ENCODE measurements at places on chromosomes 1 and 21.

GRCh38 chr1:238258510-238258909 is 367.8 kb upstream of the ZP4 start:
- no peak for DNase-seq

GRCh38 chr1:232635778-232636356 is 5.9 kb upstream of the SIPA1L2 start:
- DNase-seq = no peak

DNA sequence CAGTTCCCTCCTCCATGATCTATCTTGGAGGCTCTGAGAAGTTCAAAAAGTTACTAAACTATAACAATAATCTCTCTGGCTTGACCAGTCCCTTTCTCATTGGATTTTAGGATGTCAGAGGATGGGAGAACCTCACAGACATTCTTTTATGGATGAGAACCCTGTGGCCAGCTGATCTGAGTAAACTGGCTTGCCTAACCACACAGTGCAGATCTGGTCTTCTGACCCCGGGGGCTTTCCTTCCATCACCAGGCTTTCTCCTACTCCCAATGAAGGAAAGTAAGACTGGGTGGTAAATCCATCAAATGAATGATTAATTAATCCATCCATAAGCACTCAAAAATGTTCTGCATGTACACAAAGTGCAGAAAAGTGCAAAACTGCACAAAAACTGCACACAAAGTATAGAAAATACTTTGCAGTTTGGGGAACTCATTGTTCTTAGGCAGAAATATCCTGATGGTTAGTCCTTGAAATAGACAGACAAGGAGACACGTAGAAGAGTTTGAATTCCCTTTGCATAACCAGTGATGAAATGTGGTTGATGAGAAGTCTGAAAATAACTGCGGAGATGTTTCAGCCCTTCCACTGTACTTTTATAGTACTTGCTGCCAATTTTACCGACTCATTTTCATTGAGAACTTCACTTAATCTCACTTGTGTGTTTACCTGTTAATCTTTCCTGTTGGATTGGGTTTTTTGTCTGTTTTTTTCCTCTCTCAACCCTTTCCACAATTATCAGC is 2.5 kb upstream of the F3 start:
- DNase-seq = no peak

DNA sequence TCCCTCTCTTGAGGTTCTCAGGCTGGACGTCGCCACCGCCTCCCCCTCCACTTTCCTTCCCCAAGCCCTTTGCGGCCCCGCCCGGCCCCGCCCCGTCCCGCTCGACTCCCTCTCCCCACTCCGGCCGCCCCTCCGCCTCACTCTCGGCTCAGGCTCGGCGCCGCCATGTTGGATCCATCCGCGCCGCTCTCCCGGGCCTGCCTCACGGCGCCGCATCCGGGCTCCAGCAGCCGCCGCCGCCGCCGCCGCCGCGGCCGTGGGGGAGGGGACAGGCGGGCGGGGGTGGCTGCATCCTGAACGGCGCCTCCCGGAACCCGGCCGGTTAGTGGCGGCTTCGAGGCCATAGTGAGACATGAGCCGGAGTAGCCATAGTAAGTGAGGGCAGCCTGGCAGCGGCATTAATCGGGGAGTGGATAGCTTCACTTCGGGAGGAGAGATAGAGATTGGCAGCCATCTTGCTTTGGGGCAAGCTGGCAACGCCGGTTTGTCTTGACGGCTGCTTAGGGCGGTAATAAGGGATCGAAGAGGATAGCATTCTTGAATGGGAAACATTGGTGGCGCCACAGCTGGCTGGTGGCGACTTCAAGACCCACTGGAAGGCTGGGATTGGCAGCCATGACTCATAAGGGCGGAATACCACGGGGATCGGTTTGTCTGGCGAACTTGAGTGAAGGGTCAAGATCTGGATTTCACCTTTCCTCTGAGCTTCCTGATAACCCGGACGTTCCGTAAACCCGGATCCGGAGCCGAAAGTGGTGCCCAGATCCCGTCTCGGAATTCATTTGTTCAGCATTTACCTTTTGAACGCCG is at the start of gene DEDD:
Gene DEDD, minus strand, starts transcription at position 258 of the 810 bp plus-strand sequence. CDS start 8,205 bp downstream, outside the sequence.
- DNase-seq = peak; percentile 89

DNA sequence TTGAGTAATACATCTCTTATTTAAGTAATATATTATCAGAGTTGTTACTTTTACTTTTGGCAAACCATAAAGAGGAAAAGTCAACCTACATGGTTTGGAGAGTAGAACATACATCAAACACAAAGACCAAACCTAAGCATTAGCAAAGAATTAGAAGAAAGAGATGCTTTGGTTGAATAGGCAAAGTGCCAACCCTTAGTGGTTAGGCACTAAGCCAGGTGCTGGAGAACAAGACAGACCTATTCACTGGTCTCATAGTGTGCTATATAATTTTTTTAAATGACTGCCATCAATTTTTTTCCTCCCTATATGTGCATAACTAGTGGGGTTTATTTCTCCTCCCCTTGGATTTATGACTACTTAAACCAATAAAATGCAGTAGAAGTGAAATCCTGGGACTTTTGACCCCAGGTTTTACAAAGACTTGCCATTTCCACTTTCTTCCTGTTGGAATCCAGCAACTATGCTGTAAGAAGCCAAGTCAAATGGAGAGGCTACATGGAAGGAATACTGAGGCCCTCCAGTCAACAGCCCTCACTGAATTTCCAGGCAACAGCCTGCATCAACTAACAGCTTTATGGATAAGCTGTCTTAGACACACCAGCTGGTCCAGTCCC is 69.8 kb upstream of the HAO2 start:
- DNase-seq = no peak

DNA sequence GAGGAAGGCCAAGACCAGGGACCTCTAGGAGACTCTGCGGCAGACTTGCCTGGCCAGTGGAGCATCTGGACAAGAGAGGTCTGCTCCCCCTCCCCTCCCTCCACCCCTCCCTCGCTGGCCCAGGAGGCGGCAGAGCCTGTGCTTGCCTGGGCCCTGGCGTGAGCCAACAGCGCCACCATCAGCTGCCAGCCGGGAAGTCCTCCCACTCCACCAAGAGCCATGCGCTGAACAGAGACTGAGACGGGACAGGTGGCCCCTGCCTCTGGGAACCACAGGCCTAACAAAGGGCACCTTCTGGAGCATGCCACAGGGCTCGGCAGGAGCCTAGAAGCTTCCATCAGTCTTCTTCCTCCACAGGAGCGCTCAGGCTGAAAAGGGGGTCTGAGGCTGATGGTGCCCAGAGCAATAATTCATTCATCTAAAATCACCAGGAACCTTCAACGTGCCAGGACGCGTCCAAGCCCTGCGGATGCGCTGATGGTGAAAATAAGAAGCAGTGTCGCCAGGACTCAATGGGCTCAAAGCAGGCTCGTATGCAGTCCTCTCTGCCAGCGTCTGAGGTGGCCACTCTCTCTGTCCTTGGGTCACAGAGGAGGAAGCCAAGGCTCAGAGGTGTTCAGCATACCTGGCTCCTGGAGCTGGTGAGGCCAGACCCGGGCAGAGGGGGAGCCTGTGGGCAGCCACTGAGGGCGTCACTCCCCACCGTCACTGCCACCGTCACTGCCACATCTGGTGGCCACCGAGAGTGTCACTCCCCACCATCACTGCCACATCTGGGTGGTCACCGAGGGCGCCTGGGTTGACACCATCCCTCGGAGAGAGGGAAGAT is 161.2 kb downstream of the NPHP4 start:
- no peak for DNase-seq

GRCh38 chr21:18041012-18041411 is 203.6 kb upstream of the CHODL start:
- DNase-seq = no peak

- DNase-seq = no peak
These were observed 3.7 kb upstream of the QSOX1 start for GRCh38 chr1:180150982-180151381.

- no peak for DNase-seq
These were observed 693 bp downstream of the RAB4A start for GRCh38 chr1:229271448-229272159.

- peak; percentile 47 for DNase-seq
These were observed 85.7 kb downstream of the ITPKB start for GRCh38 chr1:226653311-226653921.

- no peak for DNase-seq
These were observed 2.7 kb upstream of the CNN3 start for GRCh38 chr1:94929351-94930217.

DNA sequence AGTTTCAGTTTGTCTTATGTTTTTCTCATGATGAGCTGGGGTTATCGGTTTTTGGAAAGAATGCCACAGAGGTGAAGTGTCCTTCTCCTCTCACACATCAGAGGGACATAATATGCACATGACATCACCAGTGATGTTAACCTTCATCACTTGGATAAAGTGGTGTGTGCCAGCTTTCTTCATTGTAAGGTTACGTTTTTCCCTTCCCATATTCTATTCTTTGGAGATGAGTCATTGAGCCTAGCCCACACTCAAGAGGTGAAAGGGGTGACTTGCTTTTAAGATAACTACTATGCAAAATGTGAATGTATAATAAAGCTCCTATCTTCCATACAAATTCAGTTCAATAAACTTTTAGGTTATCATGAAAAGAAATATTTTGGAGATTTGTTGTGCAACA is 36.7 kb upstream of the MAGI3 start:
- no peak for DNase-seq

GRCh38 chr1:92030656-92031107 is 897 bp downstream of the EPHX4 start:
- DNase-seq = no peak

GRCh38 chr1:81706650-81707435 is 93.9 kb upstream of the ADGRL2 start:
- DNase-seq = no peak

DNA sequence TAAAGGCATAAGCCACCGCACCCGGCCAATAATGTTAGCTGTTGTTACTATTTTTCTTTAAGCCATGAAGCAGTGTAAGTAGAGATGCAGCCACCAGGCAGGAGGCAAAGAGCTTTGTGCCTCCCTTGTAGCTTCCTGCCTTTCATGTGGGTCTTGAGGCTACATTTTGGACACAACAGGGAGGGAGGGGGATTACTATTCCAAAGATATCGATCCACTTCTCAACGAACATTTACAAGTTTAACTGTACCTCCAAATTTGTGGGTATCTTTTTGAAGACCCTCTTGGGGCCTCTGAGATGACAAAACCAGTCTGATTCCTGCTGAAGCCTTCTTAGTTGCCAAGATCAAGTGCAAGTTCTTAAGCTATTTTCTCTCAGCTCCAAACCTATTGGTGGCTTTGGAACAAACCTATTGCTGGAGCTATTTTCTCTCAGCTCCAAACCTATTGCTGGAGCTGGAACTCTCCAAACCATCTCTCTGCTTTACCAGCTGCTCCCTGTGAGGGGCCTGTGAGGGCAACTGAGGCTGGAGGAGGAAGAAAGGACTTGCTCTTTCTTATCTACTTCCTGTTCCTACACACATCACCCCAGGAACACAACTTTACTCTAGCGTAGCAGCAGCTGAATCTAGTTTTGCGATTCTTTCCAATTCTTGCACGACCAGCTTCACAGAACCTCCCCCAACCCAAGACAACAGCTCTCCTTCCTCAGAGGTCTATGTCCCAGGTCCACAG is 16.1 kb upstream of the RCAN3 start:
- peak; percentile 35 for DNase-seq

DNA sequence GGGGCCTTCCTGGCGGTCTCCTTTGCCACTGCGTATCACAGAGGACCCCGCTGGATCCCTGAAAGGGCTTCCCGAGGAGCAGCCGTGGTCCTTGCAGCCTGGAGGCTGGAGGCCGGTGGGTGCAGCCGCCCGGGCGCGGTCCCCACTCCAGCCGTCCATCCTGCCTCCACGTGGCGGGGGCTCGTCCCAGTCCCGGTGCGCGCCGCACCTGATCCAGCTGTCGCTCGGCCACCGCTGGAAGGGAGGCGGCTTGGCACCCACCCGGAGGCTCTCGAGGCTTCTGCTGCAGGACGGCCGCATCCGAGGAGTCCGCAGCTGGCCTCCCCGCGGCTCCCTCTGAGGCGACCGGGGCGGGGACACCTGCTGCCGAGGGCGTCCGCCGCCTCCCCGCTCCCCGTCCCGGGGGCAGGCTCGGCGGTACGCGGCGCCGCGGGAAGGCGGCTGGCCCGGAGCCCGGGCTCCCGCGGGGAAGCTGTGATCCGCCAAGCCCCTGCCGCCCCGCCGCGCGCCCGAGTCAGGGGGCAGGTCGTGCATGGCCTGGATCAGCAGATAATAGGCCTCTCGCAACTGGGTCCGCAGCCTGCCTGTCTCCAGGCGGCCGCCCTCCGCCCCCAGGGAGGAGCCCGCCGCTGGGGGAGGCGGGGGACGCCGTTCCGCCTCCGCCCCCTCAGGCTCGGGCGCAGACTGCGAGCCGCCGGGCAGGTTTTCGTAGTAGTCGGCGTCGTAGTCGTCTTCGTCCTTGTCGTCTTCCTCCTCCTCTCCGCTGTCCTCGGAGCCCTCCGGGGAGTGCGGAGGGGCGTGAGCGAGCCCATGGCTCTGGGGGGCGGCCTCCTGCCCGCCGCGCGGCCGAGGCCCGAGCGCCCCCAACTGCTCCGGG is at the start of gene SYDE2:
Gene SYDE2, minus strand, starts transcription at position 554 of the 877 bp plus-strand sequence. Its CDS starts 20 bp downstream, at position 534.
- DNase-seq = peak; percentile 78
